ENCODE measurements at places on chromosomes 4 and X.

DNA sequence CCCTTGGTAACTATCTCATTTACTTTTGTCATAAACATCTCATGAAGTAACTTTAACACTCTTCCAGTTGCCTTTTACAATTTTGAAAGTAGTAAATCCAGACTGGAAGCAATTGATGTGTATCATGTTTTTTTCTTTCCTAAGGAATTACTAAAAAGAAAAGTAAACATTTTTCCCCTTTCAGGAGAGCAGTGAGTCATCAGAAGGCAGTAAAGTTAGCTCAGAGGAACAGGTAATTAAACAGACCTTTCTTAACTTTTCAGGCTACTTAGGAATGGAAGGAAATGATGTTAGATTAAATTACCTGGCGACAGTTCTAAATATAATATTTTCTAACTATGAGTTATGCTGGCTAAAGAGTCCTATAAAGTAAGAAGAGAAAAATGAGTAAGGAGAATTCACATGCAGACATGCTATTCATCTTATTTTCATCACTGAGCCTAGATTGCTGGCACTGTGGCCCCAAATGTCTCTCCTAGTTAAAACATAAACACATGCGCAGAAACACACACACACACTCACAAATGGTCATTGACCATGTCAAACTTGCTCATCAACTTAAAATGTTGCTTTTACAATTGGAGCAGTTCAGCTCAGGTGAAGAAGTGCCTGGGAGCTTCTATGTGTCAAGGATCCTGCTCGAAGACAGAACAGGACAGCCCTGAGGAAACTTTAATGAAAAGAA lies 9.3 kb downstream of the DMP1 start:
- DNase-seq = no peak

- DNase-seq = no peak
These were observed 13.4 kb upstream of the SRPX start for GRCh38 chrX:38233891-38234667.

GRCh38 chr4:111501946-111502345 lies 643.3 kb upstream of the FAM241A start:
- DNase-seq = no peak

DNA sequence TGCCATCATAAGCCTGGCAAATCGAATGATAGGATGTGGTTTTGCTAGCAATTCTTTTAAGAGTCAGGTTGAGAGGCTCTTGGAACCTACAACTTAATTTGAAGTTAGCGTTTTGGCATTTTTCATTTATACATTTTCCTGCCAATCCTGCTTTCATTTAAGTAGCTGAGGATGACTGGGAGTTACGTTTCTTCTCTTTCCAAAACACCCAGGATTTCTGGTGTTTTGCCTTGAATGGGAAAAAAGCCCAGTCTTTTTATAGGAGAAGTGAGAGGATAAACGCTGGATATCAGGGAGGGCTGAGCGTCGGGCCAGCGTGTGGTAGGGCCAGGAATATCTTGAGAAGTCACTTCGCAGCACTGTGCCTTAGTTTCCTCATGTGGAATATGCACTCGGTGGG lies 174.2 kb upstream of the HAND2 start:
- DNase-seq = no peak

- DNase-seq = no peak
These were observed 6.1 kb upstream of the SMPX start for GRCh38 chrX:21764008-21764407.

- DNase-seq = peak; percentile 27
These were observed 75.9 kb upstream of the CAMK2D start for GRCh38 chr4:113837397-113837796.

DNA sequence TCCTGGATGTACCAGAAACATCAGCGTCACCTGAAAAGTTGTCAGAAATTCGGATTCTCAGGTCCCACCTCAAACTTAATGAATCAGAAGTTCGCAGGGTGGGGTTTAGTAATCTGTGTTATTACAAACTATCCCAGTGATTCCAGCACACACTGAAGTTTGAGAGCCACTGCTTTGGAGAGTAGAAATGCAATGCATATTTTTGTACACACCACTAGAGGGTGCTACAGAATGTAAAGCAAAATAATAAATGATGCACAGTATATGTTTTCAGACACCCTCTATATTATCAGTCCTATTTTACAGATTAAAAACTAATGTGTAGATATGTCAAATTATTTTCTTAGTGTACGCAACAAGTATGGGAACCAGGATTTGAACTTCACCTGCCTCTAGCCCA lies 2.4 kb upstream of the MORF4L2 start:
- DNase-seq = peak; percentile 17

DNA sequence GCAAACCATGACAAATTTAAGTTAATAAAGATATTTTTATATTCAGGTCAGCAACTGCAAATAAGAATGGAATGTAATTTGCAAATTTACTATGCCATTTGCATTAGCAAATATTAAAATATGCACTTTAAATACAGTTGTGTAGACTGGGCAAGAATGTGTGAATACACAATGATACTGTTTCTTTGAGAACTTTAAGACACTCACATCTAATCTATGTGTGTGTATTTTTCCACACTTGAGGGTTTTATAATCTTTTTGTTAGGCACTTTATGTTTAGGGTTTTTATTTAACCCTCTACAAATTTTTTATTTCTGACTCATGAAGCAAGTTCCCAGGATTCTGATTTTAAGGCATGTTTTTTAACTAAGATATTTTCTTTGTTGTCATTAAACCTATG lies 23.9 kb upstream of the NDNF start:
- DNase-seq = no peak

Measured in GM13976 (cell line).